ENCODE measurements at places on chromosomes 12 and 14.

- DNase-seq = no peak
Measured at GRCh38 chr12:87687362-87687761, 341.8 kb downstream of the C12orf50 start.

DNA sequence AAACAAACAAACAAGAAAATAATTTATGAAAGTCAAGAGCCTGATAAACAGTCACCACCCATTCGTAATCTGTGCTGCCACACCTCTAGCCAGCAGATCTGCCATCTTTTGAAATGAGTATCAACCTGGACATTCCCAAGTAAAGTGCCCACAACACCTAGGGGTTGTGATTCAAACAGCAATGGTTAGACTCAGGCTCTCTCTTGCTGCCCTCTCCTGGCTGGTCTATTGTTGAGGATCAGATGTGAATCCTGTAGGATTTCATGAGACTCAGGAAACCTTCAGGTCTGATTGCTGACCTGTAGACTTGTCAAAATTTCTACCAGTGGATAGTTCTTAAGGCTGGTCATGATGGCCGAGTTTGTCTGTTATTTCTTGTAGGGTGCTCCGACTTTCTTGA is 26.8 kb downstream of the DGLUCY start:
- no peak for DNase-seq

DNA sequence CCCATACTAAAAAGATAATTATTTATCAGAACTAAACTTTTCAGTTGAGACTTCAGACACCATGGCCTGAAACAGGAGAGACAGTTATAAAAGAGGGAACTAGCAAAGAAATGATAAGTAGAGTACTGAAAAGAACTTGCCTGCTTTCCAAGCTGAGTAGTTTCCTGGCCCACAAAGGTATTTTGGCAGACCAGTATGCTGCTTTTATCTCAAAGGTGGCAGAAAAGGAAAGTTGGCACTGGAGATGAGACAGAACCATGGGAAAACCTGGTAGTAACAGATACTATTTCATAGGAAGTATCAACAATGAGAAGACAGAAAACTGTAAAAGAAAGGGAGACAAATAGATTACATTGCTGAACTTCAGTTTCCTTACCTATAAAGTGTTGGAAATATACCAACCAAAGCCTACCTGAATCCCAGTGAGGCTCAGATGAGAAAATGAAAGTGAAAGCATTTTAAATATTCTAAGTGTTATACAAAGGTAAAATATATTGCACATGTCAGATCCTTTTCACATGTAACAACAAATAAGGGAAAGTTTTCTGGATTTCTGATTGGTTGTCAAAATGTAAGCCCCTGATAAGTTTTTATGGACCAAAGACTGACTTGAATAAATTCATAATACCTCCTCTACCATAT is 155.3 kb upstream of the FSCB start:
- no peak for DNase-seq

DNA sequence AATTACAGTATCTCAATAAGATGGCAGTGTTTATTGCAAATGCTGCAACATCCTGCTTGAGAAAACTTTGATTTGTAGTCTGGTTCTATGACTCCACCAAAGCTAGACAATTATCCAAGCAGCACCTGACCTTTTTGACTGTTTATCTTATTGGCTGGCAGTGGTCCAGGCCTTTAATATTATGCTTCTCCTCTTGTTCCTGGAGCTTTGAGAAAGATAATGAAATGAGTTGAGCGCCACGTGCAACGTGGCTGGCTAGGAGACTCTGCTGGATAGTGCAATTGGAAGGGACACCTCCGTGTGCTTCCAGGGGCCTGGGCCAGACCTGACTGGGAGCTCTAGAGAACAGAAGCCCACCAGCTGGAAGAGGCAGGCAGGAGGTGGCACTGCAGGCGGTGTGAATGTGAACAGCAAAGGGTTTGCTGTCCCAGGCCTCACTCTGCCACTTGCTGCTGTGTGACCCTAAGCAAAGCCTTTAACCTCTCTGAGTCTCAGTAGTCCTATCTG is 349.3 kb downstream of the CACNA1C start:
- DNase-seq = no peak

DNA sequence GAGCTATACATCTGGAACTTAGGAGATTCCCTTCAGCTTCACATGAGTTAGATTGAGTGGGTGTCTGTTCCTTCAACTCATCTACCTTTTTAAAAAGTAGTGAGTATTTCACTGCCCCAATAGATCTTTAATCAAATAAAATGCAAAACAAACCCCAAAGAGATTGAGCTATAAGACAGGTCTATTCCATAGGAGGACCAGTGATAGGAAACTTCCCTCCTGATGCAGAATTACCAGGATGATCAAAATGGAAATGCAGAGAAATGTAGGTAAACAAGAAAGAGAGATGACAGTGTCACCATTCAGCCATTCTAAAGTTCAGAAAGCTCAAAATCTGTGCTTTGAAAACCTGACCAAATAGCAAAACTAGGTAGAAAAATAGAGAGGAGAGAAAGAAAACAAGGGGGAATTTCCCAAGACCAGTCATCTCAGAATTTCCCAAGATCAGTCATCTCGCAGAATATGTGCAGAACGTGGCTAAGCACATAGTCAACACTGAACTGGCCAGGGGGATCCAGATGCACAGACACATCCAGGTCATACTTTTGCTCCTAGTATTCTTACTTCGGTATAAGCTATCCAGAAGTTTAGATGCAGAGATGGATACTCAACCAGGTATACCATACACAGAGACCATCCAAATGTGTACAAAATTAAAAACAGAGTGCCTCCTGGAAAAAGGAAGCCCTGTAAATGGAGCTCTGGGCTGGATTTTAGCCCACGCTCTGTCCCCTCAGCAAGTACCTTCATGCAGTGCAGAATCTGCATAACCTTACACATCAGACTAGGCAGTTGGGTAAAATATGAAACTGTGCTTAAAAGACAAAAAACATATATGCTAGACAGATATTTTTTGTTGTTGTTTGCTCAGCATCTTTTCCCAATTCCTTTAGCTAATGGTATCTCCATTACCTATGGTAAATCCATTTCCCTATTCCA is 27.4 kb downstream of the SLC41A2 start:
- peak; percentile 89 for DNase-seq

GRCh38 chr12:78034025-78034424 is 203.3 kb downstream of the NAV3 start:
- no peak for DNase-seq

GRCh38 chr14:90458536-90458935 is 61.7 kb downstream of the CALM1 start:
- no peak for DNase-seq

DNA sequence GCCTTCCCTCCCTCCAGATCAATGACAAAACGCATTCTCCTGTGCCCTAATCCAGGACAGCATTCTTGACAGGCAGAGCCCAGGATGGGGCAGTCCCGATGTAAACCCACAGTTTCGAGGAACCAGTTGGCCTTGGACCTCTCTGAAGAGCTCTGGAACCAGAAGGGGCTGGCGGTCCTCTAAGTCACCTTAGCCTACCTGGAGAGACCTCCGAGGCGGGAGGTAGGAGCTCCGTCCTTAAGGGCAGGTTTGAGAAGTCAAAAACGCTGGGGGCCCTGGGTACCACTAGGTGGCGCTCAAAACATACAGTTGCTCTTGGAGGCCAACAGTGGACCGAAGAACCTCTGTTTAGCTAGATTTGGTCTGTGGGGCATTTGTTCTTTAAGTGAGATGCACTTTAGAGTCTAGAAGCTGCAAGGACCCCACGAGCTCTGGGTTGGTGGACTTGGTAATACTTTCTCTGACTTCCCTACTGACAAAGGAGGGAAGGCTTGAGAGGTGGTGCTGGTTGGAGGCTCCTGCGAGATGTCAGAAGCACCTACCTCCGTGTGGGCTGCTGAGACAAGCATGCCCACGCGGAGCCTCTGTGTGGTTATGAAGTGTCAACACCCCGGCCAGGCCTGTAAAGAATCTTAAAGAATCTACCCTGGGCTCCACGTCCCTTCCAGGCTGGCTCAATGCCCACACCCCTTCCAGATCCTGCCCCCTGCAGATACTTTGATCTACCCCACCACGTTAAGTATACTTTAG is 74.8 kb upstream of the CHST11 start:
- DNase-seq = peak; percentile 88

DNA sequence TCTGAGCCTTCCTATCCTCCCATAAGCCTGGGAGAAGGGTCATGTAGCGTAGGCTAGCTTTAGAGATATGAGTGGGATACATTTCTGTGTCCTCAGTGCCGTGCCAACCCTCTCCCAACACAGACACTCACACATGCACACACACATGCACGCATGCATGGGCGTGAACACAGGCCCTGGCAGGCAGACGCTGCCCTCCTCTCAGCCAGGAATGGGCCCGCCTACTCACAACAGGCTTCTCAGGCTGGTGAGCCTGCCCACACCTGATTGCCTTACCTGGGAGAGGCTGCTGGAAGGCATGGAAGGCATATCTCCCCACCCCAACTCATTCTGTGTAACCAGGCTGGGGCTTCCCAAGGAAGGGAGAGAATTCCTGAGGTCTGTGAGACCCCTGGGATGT is 12.8 kb upstream of the ACVR1B start:
- DNase-seq = no peak

DNA sequence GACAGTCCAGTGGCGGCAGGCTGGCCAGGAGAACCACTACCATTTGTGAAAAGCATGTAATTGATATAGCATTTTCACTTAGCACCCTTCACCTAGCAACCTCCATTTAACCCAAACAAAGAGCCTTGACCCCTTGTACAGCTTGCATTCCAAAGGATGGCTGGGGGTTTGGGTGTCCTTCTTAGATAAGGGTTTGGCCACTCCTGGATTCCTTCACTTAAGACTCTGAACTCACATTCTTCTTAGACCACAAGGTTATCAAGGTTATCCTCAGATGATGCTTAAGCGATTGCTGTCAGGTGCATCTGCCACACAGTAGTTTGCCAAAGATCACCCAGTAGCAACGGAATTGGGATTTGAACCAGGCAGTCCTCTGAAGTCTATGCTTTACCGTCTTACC is 102.8 kb downstream of the ZNF664 start:
- DNase-seq = no peak

- peak; percentile 66 for DNase-seq
Measured at GRCh38 chr12:13534645-13535398, 338.3 kb downstream of the EMP1 start.

DNA sequence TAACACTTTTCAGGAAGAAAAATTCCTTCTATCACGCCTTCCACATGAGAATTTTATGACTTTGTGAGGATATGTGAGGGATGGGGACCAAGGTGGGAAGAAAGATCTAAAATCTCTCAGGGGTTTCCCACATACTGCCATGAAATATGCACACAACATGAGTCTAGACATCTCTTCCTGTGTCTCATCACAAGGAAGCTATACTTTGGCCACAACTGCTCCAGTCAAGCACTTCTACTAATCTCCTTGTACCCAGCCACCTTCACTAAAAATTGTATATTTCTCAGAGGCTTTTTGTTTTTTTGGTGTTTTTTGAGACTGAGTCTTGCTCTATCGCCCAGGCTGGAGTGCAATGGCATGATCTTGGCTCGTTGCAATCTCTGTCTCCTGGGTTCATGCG is 3.2 kb downstream of the OSBPL8 start:
- no peak for DNase-seq

DNA sequence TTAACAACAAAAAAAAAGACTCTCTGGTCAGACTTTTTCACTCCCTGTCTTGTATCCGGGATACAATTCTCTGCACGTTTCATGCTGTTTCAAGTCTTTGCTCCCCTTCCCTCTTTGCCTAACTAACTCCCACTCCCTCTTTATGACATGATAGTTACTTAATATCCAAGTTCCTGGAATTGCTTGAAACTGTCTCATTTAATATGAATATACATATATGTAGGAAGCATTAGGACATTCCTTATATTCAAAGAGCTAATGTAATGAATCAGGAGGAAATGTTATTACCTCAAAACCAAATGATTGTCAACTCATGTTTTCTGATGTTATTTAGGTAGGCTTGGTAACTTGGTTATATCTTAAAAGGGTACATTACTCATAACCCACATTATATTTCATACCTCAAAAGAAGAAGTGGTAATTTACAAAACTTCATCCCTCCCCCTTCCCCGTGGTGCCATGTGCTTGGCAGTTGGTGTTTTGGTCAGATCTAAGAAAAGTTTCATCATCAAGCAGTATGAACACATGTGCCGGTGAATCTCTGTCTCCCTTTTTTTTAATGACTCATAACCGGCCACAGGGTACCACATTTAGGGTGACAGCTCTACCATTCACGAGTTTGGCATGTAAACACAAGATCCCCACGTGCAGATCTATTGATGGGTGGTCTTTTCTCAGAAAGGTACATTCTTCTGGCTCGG is 56.5 kb downstream of the HCAR2 start:
- DNase-seq = peak; percentile 87

- DNase-seq = no peak
Measured at GRCh38 chr14:80266930-80267329, 55.6 kb upstream of the DIO2 start.

- no peak for DNase-seq
Measured at GRCh38 chr14:35034440-35034833, 11.6 kb upstream of the FAM177A1 start.

- DNase-seq = no peak
Measured at GRCh38 chr12:133026996-133027395, 10.3 kb upstream of the ZNF84 start.

GRCh38 chr12:4789776-4790175 is 69.6 kb downstream of the GALNT8 start:
- DNase-seq = no peak

- no peak for DNase-seq
Measured at GRCh38 chr14:80780500-80780899, 161.0 kb downstream of the CEP128 start.

- peak; percentile 84 for DNase-seq
Measured at GRCh38 chr12:121391619-121392324, 8.1 kb upstream of the RNF34 start.

DNA sequence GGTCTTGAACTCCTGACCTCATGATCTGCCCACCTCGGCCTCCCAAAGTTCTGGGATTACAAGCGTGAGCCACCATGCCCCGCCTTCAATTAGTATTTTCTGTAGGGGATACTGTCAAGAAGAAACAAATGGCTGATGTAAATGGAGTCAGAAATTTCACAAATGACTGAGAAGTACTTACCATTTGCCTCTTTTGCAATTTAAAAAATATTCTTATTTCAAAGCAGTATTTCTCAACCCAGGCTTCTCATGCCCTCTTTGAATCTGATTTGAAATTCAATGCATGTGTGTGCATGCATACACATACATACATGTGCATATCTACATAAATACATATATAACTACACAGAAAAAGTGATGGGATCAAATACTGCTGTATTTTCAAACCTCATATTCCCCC is 4.4 kb downstream of the PSMA6 start:
- no peak for DNase-seq

- DNase-seq = no peak
Measured at GRCh38 chr12:87585882-87586557, 443.2 kb downstream of the C12orf50 start.

GRCh38 chr14:33799705-33800570 is 150.9 kb downstream of the EGLN3 start:
- no peak for DNase-seq

GRCh38 chr12:66398931-66399910 is 96.9 kb downstream of the HELB start:
- peak; percentile 11 for DNase-seq

DNA sequence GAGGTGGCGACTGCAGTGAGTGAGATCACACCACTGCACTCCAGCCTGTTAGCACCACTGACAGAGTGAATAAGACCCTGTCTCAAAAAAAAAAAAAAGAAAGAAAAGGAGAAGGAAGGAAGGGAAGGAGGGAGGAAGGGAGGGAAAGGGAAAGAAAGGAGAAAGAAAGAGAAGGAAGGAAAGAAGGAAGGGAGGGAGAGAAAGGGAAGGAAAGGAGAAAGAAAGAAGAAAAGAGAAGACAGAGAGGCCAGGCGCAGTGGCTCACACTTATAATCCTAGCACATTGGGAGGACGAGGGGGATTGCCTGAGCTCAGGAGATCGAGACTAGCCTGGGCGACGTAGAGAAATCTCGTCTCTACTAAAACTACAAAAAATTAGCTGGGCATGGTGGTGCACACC is 13.2 kb downstream of the DCAF5 start:
- DNase-seq = no peak
